ENCODE measurements at places on chromosomes 2 and 18. TPM values are rescaled to one million over a fixed set of nuclear protein-coding genes. Genes with fewer than 3 reads are reported as not detected.
A peak's percentile ranks its signal among the peaks of the same experiment; 100 is the strongest.

GRCh38 chr2:71462641-71463341 is 9.4 kb downstream of the DYSF start:
- no peak for DNase-seq

ORC4 gene
- 94.6 TPM for total RNA-seq

CNGA3 gene
- not detected for total RNA-seq

TRABD2A gene
- 3.7 TPM for total RNA-seq

DNA sequence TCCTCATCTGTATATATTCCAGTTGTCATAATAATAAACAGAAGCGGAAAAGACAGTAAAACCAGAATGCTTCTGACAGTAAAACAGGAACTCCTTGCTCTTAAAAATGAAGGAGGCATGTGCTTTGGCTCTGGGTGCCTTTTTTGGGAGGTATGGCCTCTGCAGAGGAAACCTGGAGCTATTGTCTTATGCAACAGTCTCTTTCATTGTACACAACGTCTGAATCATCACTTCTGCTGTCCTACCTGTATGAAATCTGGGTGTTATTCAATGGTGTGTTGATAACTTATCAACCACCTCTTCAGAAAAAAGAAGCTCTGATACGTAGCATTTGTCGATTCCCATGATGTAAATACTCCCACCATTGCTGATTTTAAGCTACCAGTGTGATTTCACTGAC is 64.8 kb downstream of the CDCA7 start:
- no peak for DNase-seq

GRCh38 chr2:167471332-167471731 is 583.1 kb downstream of the XIRP2 start:
- no peak for DNase-seq

DNA sequence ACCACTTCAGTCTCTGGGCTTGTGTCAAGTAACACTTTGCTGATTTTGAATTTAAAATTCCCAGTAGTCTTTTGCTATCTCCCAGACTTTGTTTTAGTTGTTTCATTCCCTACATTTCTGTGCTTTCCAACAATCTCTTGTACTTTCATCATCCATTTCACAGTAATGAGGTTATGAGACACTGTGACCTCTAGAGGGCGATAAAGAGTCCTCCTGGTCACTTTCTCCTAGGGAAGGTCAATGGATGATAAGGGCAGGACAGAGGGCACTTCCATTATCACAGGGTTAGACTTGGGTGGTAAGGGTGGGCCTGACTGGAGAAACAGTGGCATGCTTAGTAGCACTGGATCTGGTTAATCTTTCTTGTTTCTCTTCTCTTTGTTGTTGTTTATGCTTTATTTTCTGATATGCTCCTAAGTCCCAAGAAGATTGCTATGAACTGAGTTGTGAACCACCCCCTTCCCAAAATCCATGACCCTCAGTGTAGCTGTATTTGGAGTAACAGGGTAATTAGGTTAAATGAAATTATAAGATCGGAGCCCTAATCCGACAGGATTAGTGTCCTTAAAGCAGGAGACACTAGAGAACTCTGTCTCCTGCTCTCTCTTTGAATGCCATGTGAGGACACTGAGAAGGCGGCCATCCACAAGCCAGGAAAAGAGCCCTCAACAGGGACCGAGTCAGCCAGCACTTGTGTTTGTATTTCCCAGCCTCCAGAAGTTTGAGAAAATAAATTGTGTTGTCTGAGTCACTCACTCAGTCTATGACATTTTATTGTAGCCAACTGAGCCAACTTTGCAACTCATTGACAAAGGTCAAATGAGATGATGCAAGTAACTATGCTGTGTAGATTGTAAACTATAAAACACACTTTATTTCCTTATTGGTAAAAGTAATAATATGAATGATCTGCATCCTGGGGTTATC is 779.2 kb downstream of the CNTNAP5 start:
- peak; percentile 72 for DNase-seq

C2orf74 gene
- 13.0 TPM for total RNA-seq

DNA sequence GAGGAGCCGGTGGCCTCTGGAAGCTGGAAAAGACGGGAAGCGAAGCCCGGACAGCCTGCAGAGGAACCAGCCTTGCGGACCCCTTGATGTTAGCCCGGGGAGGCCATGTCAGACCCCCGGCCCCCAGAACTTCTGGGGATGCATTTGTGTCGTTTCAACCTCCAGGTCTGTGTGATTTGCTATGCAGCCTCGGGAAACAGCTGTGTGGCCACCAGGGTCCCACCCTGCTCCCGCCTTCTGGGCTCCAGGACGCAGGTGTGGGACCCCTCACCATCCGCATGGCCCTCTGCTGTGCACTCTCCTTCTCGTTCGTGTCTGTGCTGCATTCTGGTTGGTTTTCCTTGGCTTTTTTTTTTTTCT is 13.3 kb downstream of the NEU4 start:
- DNase-seq: no peak

GRCh38 chr18:23650968-23651927 is 11.5 kb downstream of the ANKRD29 start:
- DNase-seq: peak; percentile 85

GRCh38 chr2:106869512-106870275 is 16.3 kb downstream of the ST6GAL2 start:
- no peak for DNase-seq

- peak; percentile 3 for DNase-seq
These were observed 37.7 kb upstream of the FSIP2 start for GRCh38 chr2:185700883-185701282.

DNA sequence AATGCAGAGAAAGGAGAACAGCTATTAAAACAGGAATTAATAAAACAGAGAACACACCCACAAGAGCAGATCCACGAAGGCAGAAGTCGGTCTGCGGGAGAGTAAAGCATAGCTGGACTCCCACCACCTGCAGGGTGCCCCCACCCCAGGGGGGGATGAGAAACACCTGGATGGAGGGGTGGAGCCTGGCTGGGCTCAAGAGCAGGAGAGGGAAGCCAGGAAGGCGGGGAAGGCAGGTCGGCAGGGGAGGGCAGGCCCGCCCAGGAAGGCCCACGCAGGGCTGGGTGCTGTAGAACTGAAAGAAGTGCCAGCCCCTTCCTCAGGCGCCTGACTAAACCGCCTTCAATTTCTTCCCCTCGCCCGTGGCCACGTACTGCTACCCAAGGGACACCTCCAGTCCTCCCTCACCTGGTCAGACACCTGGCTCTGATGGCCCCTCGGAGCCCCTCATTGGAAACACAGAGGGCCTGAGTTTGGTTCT is 175.4 kb downstream of the HDAC4 start:
- DNase-seq: no peak

- peak; percentile 15 for DNase-seq
These were observed 841.6 kb downstream of the TRIB2 start for GRCh38 chr2:13558368-13558767.

Measured in M059J (cell line).